ENCODE measurements at places on chromosomes 6 and 20.

DNA sequence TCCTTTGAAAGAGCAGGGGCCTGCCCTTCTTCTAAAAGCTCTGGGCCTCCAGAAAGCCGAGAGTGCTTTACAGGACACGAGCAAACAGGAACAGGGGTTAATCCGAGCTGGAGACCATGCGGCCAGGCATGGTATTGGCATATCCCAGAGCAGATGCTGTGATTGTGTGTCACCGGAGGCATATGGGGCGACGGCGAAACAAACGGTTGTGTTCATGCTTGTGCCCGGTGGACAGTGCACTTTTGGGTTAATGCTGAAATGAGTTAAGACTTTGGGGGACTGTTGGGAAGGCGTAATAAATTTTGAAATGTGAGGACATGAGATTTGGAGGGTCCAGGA is 1088.7 kb upstream of the DEFB115 start:
- no peak for DNase-seq

DNA sequence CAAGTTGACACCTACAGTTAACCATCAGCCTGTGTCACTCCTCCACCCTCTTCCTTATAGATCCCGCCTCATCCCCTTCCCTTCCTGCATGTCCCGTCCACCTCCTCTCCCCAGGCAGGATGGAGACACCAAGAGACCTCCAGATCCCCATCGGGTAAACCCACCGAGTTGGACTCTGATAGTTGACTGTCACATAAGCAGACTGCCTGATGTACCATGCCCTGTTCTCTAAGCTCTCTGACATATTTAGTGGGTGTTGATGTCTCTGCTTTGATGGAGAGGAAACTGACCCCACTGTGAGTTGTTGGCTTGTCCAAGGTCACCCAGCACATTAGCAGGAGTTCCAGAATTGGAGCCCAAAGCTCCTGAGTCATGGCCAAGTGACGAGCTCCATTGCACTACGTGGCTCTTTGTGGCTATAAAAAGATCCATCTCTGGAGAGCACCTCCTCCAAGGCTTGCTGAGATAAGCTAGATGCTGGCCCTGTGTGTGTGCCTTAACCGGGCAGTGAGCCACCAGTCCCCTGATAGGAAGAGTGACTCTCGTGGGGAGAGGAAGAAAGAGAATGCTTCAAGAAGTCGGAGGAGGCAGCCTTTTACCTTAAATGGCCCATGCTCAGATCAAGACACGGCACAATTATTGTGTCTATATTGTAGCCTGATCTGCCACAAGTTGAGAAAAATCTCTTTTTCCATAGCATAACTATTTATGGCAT is 236.0 kb upstream of the ECI2 start:
- no peak for DNase-seq

GRCh38 chr20:40080041-40080652 is 608.9 kb downstream of the MAFB start:
- no peak for DNase-seq

GRCh38 chr6:35400901-35401311 is 51.2 kb upstream of the FANCE start:
- no peak for DNase-seq

- no peak for DNase-seq
Observed at GRCh38 chr6:68634726-68635411, at the start of gene ADGRB3. ADGRB3 (plus strand) TSS chr6:68635282; CDS start chr6:68638676, 3,394 bp downstream.

DNA sequence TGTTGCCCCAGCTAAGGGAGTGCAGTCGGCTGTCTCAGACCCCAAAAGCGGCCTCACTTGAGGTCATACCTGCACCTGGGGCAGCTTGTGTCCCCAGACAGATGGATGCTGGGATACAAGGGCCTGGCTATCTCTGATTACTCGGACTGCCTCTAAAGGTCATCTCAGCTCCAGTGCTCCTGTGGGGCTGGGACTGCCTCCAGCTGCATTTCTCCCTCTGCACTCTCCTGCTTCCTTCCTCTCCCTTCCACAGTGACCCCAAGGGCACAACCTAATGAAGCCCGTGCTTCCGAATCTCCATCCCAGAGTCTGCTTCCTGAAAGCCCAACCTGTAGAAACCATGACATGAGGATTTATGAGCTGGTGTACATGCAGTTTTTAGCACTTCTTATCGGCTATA is 22.8 kb upstream of the OCSTAMP start:
- no peak for DNase-seq

GRCh38 chr6:86477500-86478148 is 459.7 kb upstream of the HTR1E start:
- no peak for DNase-seq

DNA sequence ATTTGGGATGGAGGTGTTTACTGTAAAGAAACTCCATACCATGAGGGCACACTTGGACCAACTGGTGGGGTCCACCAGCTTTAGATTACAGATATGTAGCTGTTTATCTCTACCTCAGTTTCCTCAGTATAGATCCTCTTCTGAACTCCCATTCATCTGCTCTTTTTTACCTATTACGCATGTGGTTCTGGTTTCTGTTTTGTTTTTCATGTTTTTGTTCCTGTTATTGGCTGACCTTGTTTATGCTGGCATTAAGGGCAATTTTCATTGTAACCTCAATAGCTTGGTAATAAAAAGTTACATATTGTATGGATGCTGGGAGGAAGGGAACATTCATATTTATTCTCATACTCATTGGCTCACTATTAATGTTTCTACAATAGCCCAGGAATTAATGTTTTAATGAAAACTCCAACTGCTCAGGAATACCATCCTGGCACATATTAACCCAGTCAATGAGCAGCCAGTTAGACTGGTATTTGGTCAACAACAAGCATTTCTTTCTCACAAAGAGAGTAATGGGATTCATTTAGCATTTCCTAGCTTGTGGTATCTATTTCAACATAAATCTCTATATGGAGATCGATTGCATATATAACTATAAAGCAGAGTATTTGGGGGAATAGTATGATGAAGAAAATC is 83.8 kb upstream of the FAM184A start:
- no peak for DNase-seq

- DNase-seq, result no peak
Observed at GRCh38 chr6:43033496-43034189, 12.2 kb downstream of the RRP36 start.
